Osteoblast (primary cell): ENCODE measurements at places on chromosomes 2 and 18. TPM values are rescaled to one million over a fixed set of nuclear protein-coding genes. Genes with fewer than 3 reads are reported as not detected.

DNA sequence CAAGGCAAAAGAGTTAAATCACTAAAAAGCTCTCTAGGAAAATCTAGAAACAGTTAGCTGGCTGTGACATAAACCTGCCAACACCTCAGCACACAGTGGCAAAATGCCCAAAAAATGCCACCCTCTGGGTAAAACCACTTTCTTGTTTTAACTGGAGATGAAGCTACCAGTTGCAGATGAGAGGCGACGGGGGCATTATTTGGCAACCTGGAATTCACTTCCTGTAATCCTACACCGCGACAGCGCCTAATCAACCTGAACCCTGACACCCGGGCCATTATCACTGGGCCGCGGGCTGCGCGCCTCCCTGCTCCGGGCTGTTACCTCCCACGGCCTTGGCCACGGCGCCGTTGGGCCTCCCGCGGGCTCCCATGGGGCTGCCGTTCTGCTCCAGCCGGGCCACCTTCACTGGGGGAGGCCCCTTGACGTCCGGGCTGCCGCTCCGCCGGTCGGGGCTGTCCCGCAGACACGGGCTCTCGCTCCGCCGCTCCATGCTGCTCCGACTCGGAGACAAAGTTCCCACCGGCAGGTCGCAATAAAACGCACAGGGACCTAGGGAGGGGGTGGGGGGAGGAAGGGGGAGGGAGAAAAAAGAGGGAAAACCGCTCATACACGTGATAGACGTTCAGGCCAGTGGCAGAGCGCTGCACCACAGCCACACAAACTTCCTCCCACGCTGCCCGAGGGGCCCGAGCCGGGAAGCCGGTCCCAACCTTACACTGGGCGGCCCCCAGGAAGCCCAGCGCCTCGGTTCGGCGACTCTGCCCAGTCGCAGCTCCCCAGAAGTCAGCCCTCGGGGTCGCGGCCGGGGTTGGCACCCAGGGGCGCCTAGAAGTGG, 2.0 kb downstream of the SATB2 start:
- DNase-seq, result peak; percentile 84
- no peaks in the 10 kb centered on the region for H3K36me3 ChIP-seq
- H3K27me3 ChIP-seq, result no peaks in the 10 kb centered on the region

The CTIF gene
- total RNA-seq, result 58.6 and 65.9 TPM in 2 replicates

- H3K27ac ChIP-seq, result no peak overlapping the region
- H3K27me3 ChIP-seq, result no peaks in the 10 kb centered on the region
- no peaks in the 10 kb centered on the region for H3K36me3 ChIP-seq
- H3K4me1 ChIP-seq, result peaks cover 27% of the 10 kb centered on the region
- DNase-seq, result no peak
These were observed 140.0 kb downstream of the SEPTIN10 start for GRCh38 chr2:109473616-109474318.

- H3K27ac ChIP-seq, result no peak overlapping the region
- DNase-seq, result no peak
- no peaks in the 10 kb centered on the region for H3K4me1 ChIP-seq
- H3K4me3 ChIP-seq, result no peak overlapping the region
These were observed 142.9 kb upstream of the NCKAP5 start for GRCh38 chr2:133711201-133711600.

- DNase-seq, result no peak
- H3K36me3 ChIP-seq, result no peaks in the 10 kb centered on the region
These were observed 177.2 kb downstream of the MYO3B start for GRCh38 chr2:170354855-170355780.

The PROC gene
- 0.29 TPM in 1 of 2 replicates, not detected in the other for total RNA-seq

- H3K27ac ChIP-seq, result no peak overlapping the region
- no peak overlapping the region for H3K4me3 ChIP-seq
- DNase-seq, result no peak
- H3K4me1 ChIP-seq, result no peaks in the 10 kb centered on the region
- no peaks in the 10 kb centered on the region for H3K36me3 ChIP-seq
These were observed 398.0 kb upstream of the DCC start for GRCh38 chr18:51941999-51942398.

GRCh38 chr18:12679183-12679786, 21.4 kb upstream of the SPIRE1 start:
- H3K4me3 ChIP-seq, result peak overlapping the region; percentile 42
- H3K4me1 ChIP-seq, result peaks cover 8% of the 10 kb centered on the region
- no peak for DNase-seq
- no peaks in the 10 kb centered on the region for H3K27me3 ChIP-seq

DNA sequence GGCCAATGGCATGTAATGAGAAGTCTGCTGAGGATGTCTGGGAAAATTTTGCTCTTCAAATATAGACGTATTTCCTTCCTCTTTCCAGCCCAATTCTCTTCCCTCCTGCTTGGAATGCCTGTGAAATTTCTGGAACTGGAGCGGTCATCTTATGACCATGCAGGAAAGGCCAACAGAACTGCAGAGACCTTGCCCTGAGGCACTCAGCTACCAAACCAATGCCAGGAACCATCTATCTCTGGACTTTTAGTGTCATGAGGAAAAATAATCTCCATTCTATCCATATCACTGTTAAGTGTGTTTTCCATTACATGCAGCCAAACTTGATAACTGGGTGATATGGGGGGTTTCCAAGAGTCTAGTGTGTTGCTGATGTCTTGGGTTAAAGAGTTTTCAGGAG, 363.7 kb downstream of the SLC4A3 start:
- H3K36me3 ChIP-seq, result no peaks in the 10 kb centered on the region
- H3K27ac ChIP-seq, result no peak overlapping the region
- H3K4me3 ChIP-seq, result no peak overlapping the region
- no peaks in the 10 kb centered on the region for H3K4me1 ChIP-seq
- DNase-seq, result no peak

The BCL11A gene
- 0.29 and 1.4 TPM in 2 replicates for total RNA-seq

DNA sequence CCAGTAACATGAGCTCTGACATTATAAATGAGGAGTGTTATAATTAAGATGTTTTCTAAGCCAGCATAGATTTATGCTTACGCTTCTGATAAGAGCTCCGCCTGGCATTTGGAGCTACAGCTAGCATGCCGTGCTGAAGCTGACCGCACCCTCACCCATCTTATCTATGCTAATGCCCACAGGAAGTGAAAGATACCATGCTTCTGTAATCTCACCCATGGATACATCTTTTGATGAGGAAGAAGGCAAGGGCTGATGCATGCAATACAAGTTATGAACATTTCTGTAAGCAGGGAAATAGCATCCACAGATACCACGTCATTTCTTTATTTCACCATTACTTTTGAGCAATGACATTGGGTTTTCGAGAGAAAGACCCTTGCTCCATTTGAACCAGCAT, 82.3 kb downstream of the ARL4C start:
- H3K27me3 ChIP-seq, result no peaks in the 10 kb centered on the region
- DNase-seq, result no peak
- no peaks in the 10 kb centered on the region for H3K36me3 ChIP-seq
- H3K4me3 ChIP-seq, result no peak overlapping the region

DNA sequence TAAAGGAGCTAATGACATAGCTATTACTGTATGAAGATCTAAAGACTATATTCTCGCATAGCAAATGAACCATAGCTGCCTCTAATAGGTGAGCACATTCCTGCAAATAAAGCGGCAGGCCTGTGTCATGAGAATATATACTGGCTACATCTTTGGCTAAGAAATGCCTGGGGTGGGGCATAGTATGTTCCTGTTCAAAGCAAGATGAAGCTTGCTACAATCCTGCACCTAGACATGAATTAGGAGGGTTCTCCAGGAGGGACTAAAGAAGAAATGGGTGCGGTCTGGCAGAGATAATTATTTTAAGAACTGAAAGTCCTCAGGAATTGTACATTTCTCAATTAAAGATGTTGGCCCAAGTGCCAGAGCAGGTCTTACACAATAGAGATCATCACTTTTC, 46.8 kb upstream of the PLA2R1 start:
- no peak overlapping the region for H3K4me3 ChIP-seq
- H3K27ac ChIP-seq, result no peak overlapping the region
- H3K27me3 ChIP-seq, result no peaks in the 10 kb centered on the region
- DNase-seq, result no peak
- H3K36me3 ChIP-seq, result no peaks in the 10 kb centered on the region
- H3K4me1 ChIP-seq, result no peaks in the 10 kb centered on the region

The ALPG gene
- total RNA-seq, result not detected in 2 replicates

DNA sequence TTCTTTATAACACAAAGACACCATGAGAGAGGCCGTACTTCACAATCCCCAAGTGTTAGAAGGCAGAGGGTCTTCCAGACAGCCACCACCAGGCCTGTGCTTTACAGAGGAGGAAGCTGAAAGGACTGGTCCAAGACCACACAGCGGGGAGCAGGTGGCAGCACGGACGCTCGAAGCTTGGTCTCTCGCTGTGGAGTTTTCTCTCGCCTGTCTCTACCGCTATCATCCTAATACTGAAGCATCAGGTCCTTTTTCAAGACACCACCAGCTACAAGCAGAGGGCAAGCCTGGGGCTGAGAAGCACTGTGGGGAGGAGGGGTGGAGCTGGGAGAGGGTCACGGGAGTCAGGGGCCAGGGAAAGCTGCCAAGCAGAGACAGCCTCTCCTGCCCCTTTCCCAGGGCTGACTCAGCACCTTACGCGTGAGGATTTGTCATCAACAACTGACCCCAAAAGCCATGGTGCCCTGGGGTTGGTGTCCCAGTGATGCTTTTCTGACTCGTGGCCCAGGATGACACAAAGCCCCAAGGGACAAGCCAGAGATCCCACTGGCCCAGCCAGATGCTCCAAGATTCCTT, 31.9 kb upstream of the FOSL2 start:
- H3K27ac ChIP-seq, result peak overlapping the region; percentile 67
- peaks cover 37% of the 10 kb centered on the region for H3K4me1 ChIP-seq
- DNase-seq, result peak; percentile 90
- H3K27me3 ChIP-seq, result no peaks in the 10 kb centered on the region

The ABCG8 gene
- not detected in 2 replicates for total RNA-seq

DNA sequence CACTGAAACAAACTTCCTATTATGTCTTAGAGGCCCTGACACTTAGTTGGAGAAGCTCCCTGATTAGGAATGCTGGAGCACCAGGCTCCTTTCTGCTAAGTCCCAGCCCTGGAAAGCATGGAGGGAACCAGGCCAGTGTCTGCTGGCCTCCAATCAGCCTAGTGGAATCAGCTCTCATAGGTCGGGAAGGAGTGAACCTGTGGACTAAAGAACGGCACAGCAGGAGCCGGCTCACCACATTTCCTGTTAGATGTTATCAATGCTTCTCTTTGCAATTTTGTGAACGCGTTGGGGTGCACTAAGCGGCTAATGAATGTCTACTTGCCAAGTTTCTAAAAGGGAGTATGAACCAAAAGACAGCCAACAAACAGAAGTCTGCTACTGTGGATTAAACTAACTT, 296.6 kb downstream of the NAPG start:
- no peak for DNase-seq
- no peaks in the 10 kb centered on the region for H3K4me1 ChIP-seq
- no peak overlapping the region for H3K4me3 ChIP-seq

The LYG1 gene
- under 0.01 and 0.88 TPM in 2 replicates for total RNA-seq

The RHOB gene
- 145 and 161 TPM in 2 replicates for total RNA-seq

The DGKD gene
- 6.5 TPM in 2 replicates for total RNA-seq

DNA sequence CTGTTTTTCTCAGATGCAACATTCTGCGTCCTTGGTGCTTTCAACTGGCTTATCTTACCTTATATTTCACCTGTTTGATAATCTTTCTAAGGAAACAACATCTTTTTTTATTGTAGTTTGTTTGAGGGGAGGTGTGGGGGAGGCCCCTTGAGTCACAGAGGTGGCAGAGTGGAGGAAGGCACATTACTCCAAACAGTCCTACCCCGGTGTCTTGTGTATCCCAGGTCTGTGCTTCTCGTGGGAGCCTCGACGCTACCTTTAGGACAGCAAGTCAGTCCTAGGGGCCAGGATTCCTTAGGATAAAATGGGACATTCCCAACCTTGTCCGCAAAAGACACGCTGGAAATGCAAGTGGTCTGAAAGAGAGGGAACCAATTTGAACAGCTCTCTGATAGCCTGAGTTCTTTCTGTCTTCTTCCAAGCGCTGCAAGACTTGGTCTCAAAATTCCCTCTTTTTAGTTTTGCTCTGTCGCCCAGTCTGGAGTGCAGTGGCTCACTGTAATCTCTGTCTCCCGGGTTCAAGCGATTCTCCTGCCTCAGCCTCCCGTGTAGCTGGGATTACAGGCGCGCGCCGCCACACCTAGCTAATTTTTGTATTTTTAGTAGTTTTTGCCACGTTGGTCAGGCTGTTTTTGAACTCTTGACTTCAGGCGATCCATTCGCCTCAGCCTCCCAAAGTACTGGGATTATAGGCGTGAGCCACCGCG, 4.0 kb downstream of the GATA6 start:
- peak; percentile 78 for DNase-seq
- H3K4me1 ChIP-seq, result peaks cover 32% of the 10 kb centered on the region
- H3K36me3 ChIP-seq, result peaks cover 30% of the 10 kb centered on the region
- H3K27ac ChIP-seq, result peak overlapping the region; percentile 45

GRCh38 chr2:216344206-216344949, 27.9 kb downstream of the MARCHF4 start:
- peak; percentile 81 for DNase-seq
- no peaks in the 10 kb centered on the region for H3K36me3 ChIP-seq
- H3K4me1 ChIP-seq, result peaks cover 51% of the 10 kb centered on the region
- H3K27ac ChIP-seq, result peak overlapping the region; percentile 64

- H3K4me3 ChIP-seq, result no peak overlapping the region
- H3K36me3 ChIP-seq, result no peaks in the 10 kb centered on the region
- H3K27ac ChIP-seq, result no peak overlapping the region
- peak; percentile 19 for DNase-seq
These were observed 5.9 kb upstream of the DLX1 start for GRCh38 chr2:172079416-172079815.

DNA sequence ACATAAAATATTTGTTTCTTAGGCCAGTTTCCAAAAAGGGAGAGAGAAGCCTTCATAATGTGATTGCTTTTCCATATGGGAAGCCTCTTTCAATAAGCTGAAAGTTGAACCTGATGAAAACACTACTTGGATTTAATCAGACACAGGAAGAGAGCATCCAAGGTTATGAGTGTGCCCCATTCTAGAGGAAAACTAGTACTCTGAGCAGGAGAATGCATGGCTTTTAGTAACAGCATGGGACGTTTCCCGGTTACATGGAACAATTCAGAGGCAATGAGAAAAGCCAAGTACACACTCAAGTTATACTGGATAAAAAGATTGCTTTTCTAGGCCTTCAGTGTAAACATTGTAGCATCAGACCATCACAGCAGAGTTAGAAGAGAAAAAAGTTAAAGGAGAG, 315.8 kb downstream of the ZNF516 start:
- H3K4me3 ChIP-seq, result no peak overlapping the region
- no peaks in the 10 kb centered on the region for H3K36me3 ChIP-seq
- no peak overlapping the region for H3K27ac ChIP-seq

GRCh38 chr2:5691985-5692529, at the start of gene SOX11:
SOX11 (plus strand) TSS chr2:5692384; CDS start chr2:5692722, 338 bp downstream.
- peaks cover 32% of the 10 kb centered on the region for H3K27me3 ChIP-seq
- no peaks in the 10 kb centered on the region for H3K36me3 ChIP-seq
- no peak within 1 kb of the TSS for H3K27ac ChIP-seq
- H3K4me3 ChIP-seq, result peak within 1 kb of the TSS; percentile 52
- peak; percentile 90 for DNase-seq

- H3K4me1 ChIP-seq, result no peaks in the 10 kb centered on the region
- H3K4me3 ChIP-seq, result no peak overlapping the region
- H3K27ac ChIP-seq, result no peak overlapping the region
- no peaks in the 10 kb centered on the region for H3K27me3 ChIP-seq
- DNase-seq, result no peak
These were observed 1630.5 kb upstream of the NXPH2 start for GRCh38 chr2:140410695-140411094.
